ENCODE measurements at places on chromosomes 2 and 18.

DNA sequence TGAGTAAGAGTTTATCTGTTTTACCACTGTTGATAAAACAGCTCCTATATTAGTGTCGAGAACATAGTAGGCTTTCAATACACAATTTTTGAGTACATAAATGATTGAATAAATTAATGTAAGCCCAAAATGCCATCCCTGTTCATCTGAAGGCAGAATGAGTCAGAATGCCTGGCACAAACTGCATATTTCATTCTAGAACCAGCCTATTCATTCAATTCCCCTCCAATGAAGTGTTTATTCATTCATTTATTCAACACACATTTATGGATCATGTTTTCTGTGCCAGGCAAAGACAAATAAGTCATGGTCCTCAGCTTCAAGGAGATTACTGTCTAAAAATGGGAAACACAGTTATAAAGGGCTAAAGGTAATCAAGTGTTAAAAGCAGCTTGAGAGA, 22.8 kb upstream of the LCLAT1 start:
- DNase-seq: no peak

GRCh38 chr2:188181067-188181838, 110.4 kb upstream of the GULP1 start:
- no peak for DNase-seq

- DNase-seq: peak; percentile 75
These were observed 1.1 kb downstream of the ITGAV start for GRCh38 chr2:186590759-186591505.

DNA sequence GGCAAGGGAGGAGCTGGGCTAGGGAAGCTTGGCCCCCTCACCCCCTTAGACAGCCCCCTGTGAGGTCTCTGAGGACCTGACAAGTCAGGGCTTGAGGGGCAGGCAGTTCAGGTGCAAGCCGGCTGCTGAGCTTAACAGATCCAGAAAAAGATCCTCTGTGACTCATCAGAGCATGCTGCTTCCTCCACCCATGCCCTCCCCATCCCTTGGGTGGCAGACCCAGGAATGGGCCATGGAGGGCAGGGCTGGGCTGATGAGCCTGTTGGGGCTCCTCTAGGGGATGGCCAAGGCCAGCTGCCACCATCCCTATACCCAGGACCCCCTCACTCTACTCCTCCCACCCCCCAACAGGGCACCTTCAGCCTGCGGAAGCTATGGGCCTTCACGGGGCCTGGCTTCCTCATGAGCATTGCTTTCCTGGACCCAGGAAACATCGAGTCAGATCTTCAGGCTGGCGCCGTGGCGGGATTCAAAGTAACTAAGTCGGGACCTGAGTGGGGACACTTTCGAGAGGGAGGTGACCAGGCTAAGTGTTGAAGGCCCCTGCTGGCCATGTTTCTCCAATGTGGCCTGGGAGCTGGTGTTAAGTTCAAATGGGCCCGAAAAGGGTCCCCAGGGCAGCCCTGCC, 1.9 kb downstream of the SLC11A1 start:
- DNase-seq: no peak

DNA sequence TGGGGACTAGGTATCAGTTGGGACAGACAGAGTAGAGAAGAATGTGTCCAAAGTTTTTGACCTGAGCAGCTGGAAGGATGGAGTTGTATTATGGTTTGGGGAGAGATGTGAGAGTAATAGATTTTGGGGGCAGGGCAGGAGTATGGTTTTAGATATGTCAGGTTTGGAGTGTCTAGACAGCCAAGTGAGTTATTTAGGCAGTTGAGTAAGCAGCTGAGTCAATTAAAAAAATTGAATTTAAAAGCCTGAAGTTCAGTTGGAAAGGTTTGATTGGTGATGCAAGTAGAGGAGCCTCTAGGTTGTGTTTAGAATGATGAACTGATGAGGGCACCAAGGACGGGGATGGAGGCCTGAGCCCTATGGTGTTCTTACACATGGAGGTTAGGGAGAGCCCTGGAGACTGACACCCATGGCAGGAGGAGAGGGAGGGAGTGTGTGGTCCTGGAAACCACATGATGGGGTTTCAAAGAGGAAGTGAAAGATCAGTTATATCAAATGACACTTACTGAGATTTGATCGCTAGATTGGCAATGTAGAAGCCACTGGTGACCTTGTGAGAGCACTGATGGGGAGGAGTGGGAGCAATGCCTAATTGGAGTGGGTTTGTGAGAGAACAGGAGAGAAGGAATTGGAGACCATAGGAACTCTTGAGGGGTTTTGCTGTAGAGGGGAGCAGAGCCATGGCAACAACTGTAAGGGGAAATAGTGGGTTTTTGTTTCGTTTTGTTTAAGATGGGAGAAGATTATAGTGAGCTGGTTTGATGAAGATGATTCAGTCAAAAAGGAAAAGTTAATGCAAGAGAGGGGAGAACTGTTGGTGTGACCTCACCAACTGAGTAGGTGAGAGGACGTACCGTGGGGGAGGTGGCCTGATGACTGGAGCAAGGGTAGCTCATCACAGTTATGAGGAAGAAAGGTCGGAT, 10.3 kb downstream of the ITGA6 start:
- peak; percentile 35 for DNase-seq

DNA sequence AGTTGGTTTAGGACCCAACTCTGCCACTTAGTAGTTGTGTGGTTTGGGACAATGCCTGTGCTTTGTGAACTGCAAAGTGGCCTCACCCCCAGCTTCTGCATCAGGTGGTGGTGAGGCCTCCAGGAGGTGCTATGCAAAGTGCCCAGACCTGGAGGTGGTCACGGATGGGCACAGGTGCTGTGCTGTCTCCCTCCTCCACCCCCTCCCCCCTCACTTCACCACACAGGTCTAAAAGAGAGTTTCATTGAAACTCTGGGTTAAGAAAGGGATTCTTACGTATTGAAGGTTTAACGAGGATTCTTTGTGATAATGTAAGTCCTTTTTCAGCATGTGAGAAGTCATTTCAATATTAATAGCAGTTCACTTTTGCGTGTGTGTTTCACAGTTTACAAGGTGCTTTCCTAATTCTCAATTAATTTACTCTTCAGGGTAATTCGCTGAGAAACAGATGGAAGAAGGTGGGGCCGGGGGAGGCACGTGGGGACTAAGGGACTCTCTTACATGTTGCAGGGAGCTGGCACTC, 369.9 kb downstream of the LPIN1 start:
- DNase-seq: no peak

DNA sequence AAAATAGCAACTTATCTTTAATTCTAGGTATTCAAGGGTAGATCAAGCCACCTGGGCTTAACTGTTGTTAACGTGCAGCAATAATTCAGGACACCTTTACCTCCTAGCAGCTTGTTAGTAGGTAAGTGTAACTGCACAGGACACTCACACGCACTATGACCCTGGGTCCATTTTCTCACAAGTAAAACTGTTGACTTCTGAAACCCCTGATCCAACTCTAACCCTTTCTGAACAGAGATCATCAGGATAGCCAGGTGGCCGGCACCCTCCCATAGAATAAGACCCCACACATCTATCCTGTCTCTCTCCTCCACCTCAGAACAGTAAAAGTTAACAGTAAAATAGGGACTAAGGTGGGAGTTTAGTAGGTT, 610 bp downstream of the SPC25 start:
- no peak for DNase-seq

GRCh38 chr2:191907091-191907490, 60.2 kb upstream of the CAVIN2 start:
- DNase-seq: no peak

DNA sequence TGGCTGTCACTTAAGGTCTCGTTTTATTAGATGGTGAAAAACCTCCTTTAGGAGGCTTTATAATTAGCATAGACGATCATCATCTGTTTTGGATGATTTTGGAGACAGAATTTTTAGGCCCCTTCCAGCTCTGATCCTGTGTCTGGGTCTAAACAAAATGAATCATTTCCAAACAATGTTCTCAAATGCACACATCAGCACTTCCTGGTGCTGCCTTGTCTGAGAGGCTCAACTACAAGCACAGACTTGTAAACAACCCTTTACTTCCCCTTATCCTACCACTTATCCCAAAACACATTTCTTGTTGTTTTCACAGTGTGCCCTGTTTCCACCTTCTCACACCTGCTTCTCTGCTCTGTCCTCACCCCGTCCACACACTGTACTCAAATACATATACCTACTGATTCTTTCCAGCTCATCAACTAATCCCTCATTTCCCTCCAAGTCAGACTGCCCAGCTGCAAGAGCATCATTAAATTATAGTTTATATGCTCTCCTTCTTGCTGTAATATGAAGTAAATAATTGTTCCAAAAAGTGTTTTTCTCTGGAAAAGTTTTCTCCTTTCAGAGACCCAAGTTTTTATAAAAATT, 71.2 kb upstream of the COL3A1 start:
- DNase-seq: peak; percentile 74

- DNase-seq: peak; percentile 4
These were observed 82.7 kb upstream of the SLC66A3 start for GRCh38 chr2:11072550-11072949.

- DNase-seq: no peak
These were observed 194.7 kb downstream of the RAB3GAP1 start for GRCh38 chr2:135246711-135247270.

- DNase-seq: no peak
These were observed 41.5 kb downstream of the CROCC2 start for GRCh38 chr2:240947607-240948006.

- peak; percentile 92 for DNase-seq
These were observed 59.4 kb upstream of the CTLA4 start for GRCh38 chr2:203808046-203808750.

- DNase-seq: no peak
These were observed 462.4 kb upstream of the ACVR2A start for GRCh38 chr2:147382322-147382948.

- DNase-seq: no peak
These were observed 13.2 kb downstream of the KCTD18 start for GRCh38 chr2:200496696-200497095.

GRCh38 chr2:65536596-65536995, 104.2 kb upstream of the SPRED2 start:
- DNase-seq: no peak

DNA sequence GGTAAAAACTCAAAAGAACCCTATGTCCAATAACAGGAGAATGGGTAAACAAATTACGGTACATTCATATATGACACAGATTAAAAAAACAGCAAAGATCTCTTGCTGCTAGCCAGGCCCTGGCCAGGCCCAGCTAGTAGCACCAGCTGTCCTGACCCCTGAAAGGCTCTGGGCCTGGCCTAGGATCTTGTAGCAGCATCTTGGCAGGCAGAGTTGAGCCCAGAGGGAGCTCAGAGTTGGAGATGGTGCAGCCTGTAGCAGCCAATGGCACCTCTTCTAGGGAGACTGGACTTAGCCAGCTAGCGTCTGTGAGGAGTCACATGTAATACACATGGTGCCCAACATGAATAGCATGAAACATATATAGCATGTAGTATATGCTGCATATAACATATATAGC, 69.1 kb downstream of the HS6ST1 start:
- DNase-seq: no peak

- DNase-seq: no peak
These were observed 182.8 kb upstream of the MEIS1 start for GRCh38 chr2:66252109-66252508.

DNA sequence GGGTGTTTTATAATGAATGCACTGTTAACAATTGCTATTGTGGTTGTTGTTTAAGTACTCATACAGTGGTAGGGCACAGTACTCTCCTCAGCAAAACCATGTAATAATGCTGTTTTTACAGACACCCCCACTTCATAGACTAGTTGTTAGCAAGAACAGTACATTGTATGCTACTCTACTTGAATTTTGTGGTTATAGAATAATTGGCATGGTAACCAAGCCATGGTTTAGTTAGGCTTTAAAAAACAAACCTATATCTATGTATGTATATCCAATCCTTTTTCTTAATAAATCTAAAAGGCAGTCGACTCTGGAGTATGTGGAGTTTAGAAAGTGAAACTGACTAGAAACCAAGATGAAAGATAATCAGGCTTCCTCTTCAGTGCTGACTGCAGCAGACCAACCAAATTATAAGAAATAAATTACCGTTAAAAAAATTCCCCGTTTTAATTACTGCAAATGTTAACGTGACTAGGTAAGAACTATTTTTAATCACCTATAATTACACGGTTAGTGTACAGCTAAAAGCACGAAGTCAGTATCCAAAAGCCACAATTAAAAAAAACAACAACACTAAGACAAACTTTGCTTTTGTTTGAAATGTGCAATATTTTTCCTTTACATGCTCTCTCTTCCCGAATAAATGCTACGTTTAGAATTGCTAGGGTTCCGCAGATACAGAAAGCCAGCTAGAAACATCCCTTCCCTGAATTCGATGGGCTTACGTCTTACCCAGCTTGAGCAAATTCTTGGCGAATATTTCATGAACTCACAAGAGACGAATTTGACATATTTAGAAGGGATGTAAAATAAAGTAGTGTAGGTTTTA, 113.3 kb upstream of the SERTAD2 start:
- peak; percentile 57 for DNase-seq

DNA sequence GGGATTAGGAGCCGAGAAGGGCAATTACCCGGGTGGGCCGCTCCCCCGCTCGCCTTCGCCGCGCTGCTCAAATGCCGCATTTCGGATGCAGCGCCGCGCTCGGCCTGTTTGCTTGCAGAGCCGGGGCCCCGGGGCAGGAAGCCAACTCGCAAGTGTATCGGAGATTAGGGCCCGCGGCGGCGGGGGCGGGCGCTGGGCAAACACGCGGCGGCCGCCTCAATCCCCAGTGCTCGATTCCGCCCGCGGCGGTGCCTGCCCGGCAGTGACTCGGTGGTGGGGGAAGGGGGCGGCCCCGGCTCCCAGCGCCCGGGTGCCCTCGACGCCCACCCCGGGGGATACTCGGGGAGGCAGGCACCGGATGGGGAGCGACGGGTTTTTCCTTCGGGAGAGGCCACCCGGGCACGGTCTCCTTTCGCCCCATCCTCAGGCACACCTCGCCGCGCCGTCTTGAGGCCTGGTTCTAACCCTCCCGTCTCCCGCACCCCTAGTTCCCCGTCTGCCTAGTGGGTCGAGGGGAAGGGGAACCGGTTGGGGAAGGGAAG, 26.6 kb upstream of the NOTO start:
- DNase-seq: peak; percentile 45

DNA sequence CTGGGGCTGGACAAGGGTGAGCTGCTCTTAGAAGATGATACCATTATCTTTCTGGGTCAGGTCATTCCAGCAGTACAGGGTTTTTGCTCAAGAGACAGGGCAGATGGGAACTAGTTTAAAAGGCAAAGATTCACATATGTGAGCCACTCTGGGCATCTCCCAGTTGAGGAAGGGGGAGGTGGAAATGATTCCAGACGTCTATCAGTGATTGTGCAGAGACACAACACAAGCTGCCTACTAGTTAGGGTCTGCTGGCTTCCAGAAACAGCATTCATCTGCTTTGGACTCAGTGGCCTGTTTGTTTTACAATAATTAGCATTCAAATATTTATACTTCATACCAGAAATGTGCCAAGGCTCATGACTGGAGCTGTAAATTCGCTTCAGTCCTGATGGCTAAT, 32.3 kb downstream of the ST6GAL2 start:
- DNase-seq: no peak

GRCh38 chr2:232341739-232342126, 36.8 kb upstream of the ALPP start:
- DNase-seq: no peak

- DNase-seq: no peak
These were observed 1.1 kb downstream of the PREB start for GRCh38 chr2:27133195-27133875.

GRCh38 chr2:44753552-44754285, 187.8 kb upstream of the SIX3 start:
- peak; percentile 39 for DNase-seq
